GM04503 (cell line): ENCODE measurements at places on chromosomes 7 and 10.

- DNase-seq = no peak
Observed at GRCh38 chr10:71769279-71769823, 4.0 kb downstream of the VSIR start.

DNA sequence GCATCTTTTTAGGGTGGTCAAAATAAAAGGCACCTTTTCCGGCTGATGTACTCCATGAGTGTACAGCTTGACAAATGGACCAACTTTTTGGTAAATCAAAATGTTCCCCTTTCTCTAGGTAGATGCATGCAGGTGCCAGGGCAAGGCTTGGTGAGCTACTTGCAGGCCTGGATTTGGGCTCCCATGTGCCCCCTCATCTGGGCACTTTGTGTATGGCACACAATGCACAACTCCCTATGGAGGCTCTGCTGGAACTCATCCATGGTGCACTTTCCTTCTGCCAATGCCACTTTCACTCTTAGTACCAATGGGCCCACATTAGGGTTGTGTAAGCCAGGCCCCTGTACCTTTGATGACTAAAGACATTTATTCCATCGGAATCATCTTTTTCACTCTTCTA, 300.8 kb downstream of the SDHAF3 start:
- DNase-seq = no peak

DNA sequence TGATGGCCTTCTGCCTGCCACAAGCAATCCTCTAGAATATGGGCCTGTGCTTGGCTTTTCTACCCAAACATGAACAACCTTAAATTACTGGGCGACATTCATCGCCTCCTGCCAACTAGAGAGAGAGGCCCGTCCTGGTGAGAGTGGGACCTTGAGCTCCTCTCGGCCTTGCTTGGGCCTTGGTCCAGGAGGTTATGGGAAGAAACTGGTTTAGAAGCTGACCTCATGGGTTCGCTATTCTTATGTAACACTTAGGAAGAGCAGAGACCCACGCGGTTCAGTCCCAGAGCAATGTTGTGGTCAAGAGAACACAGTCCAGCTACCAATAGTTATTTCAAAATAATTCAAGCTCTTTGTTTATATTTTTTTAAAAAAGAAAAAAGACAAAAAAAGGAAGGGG, 176.3 kb upstream of the ZNF32 start:
- DNase-seq = no peak

DNA sequence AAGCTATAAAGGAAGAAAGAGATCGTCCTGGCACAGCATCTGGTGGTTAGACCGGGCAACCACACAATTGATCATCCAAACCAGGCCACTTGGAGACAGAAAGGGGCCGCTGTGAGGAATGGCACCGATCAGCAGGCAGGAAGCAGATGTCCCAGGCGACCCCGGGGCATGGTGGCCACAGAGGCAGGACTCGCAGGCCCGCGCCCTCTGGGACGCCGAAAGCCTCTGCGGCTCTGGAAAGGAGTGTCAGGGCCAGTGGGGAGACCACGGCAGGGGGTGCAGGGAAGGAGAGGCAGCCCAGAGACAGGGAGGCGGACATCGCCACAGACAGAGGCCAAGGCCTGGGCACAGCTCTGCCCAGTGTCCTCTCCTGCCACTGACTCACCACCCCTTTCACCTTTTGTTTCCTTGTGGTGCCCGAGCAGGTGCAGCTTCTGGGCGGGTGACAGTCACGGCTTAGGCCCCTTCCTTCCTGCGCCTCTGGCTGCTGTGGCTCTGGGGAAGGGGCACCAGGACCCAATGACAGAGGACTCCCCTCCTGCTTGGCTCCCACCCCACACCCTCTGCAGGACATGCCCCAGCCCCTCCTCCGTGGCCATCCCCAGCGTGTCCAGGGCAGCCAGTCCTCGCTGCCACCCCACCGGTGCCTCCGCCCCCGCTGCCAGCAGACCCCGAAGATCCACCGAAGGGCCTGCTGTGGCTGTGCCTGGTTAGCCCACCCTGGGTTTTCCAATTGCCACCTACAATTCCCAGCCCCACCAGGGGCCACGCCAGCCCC, 10.9 kb downstream of the STK32C start:
- no peak for DNase-seq

DNA sequence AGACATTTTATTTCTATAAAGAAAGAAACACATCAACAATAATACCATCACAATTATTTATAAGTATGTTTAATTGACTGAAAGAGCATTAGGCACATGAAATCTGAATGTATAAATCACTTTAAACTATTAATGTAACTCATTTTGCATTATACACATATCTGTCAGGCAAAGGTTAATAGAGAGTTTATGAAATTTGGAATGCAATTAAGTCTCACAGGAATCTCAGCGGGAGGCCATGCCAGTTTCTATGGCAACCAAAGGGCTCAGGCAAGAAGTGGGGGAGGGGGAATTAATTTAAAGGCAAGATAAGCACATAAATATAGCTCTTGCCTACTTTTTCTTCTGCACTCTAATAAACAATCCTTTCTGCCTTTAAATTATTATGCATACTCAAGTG, 152.6 kb downstream of the SLC16A9 start:
- no peak for DNase-seq

GRCh38 chr7:131604841-131605279, 48.4 kb upstream of the PODXL start:
- DNase-seq = peak; percentile 97

DNA sequence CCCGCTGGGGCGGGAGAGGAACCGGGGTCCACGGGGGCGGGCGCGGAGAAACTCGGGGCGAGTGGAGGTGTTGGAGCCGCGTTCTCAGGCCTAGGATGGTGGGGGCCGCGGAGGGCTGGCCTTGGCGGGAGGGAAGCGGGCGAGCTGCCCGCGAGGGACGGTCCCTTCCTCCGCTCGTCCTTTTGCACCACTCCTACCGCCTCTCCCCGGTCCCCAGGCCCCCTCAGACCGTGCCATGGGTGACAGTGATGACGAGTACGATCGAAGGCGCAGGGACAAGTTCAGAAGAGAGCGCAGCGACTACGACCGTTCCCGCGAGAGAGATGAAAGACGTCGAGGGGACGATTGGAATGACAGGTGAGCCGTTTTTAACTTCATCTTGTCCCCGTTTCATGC, 451 bp downstream of the SRRT start:
- DNase-seq = no peak

- DNase-seq = no peak
Observed at GRCh38 chr7:110421490-110422241, 669.3 kb upstream of the LRRN3 start.

DNA sequence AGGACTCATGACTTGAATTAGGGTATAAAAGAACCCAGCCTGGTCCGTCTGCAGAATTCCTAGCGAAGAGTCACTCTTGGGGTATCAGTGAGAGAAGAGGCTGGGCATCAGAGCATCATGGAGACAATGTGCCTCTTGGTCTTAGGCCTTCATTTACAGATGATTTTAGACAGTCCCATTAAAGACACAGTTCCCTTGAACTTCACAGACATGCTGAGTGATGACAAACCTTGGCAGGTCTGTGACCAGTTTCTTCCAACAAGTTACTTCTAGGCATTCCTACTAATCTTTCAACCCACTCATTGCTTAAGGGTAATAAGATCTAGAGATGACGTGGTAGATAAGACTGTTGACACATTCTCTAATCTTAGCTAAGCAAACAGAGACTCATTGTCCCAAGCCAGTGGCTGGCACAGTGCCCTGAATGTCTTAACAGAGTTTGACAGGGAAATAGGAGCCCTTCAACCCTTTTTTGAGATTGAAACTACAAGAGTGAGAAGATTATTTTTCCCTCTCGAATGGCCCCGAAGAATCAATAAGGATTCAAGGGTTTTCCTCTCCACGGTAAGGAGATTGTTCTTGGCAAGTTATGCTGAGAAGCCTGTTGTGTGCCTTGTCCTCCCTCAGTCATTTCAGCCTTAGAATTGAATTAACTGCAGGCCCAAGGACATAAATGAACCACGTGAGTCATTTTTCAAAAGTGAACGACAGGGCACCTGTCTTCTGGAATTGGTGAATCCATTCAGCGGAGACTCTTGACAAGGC, 281.1 kb downstream of the CCDC3 start:
- no peak for DNase-seq

- no peak for DNase-seq
Observed at GRCh38 chr7:18213652-18214051, 186.0 kb upstream of the PRPS1L1 start.

GRCh38 chr7:34718867-34719266, 60.8 kb downstream of the NPSR1 start:
- DNase-seq = no peak

DNA sequence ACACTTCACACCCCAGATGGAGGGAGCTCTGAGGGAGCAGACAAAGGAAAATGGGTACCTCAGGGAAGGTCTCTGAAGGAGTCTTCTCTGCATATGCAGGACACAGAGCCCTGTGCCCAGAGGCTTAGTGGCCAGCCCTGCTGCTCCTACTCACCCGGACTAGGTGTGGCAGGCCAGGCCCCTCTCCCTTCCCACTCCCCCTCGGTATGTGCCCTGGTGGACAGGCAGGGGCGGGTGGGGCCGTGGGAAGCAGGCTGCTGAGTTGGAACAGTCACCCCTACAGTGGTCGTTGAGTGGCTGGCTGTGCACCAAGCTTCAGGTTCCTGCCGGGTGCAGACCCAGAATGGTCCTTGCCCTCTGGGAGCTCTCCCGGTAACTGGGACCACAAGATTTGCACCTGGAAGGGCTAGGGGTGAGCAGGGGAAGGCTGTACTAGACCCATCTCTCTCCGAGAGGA, 68.6 kb downstream of the ZMIZ1 start:
- DNase-seq = no peak

GRCh38 chr10:4086131-4086898, 301.3 kb upstream of the KLF6 start:
- no peak for DNase-seq

DNA sequence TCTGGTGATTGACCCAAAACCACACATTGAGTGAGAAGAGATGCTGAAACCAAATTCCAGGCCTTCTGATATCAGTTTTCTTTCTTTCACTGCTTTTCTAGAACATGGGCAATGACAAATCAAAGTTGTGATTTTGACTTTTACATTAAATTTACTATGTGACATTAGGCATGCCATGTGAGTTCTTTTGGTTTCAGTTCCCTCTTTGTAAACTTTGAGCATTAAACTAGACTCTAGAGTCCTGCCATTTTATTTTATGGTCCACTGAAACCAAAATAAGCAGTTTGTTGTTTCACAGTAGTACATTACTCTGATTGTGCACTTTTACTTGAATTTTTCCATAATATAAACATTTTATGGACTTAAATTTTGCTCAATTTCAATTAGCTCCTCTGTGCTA, 381.1 kb upstream of the SEMA3D start:
- DNase-seq = no peak

DNA sequence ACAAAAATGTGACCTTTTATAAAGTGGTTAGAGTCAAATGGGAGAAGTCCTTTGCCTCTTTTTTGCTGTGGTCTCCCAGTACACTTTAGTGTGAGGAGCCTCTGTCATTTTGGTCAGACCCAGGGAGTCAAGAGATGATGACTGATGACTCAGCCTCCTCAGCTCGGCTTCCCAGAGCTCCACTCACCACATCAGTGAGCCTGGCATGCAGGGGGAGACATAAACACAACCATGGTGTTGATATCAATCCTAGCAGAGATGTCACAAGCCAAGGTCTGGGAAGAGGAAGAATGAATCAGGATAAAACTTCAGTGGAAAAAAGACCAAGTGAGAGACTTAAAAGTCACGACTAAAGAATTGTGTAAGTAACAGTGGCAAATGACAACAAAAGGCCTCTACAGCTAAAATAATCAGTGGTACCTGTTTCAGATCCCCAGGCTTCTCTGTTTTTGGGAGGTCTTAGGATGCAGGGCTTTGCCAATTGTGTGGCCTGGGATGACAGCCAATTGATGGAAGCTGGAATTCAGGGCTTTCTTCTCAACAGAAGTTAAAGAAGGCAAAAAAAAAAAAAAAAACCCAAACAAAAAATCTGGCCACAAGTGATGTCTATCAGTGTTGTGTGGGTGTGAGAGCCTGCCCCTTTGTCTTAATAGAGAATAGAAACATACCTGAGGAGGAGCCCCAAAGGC, 50.2 kb downstream of the TFAM start:
- peak; percentile 99 for DNase-seq

GRCh38 chr10:109866995-109867635, 56.2 kb downstream of the XPNPEP1 start:
- no peak for DNase-seq

DNA sequence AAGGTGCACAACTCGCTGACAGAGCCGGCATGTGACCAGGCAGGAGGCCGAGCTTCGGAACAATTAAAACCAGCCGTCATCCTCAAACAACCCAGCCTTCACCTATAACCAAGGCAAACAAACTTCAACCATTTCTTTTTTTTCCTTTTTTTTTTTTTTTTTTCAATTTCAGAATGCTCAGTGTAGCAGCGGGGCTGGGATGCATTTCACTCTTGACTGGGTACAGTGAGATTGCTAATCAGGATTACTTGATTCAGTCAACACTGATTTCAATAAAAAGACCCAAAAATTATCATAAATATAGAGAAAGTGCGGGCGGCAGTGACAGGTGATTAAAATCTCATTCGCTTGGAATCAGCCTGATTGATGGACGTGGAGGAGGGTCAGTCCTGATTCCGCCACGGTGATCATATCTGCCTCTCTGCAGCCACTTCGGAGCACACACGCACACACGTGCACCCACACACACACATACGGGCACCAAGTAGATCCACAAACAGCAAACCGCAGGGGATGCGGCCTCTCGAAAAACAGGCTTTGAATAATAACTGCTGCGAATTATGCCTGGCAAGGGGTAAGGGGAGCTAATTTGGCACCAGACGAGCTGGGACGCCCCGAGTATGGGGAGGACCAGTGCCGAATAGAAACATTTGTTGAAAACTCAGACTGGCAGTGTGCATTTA, 31.2 kb downstream of the EBF3 start:
- no peak for DNase-seq

- DNase-seq = no peak
Observed at GRCh38 chr10:87744606-87745005, 73.4 kb downstream of the ATAD1 start.

GRCh38 chr7:76381814-76382213, 23.0 kb upstream of the YWHAG start:
- no peak for DNase-seq

DNA sequence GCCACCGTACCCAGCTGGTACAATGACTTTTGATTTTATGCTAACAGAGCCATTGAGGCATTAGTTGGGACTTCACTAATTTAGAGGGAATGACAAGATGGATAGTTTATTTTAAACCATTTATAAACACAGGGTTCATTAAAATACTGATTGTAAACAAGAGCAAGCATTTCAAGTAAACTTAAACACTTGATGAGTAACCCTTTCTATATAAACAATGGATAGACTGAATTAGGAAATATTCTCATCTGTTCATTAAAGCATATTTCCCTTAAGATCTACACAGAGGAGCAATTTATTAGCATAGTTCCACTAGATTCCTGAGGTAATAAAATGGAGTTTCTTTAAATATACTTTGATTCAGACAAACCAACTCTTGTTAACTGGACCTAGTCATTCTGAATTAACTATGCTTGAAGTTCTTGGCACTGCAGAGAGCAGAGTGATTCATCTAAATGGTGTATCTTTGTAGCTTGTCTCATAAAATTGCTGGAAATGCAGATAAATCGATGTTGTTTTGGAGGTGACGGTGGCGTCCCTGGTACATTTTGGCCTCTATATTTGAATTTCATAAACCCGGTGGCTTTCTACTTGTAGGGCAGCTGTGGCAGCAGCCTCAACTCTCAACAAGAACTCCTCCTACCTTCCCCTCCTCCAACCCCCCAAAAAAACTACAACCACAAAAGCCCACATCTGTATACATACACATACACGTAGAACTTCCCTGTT, 15.4 kb upstream of the VDAC2 start:
- peak; percentile 72 for DNase-seq

- DNase-seq = no peak
Observed at GRCh38 chr7:29748286-29749099, 57.8 kb upstream of the WIPF3 start.
